ENCODE measurements at places on chromosomes 5 and 9. TPM values are rescaled to one million over a fixed set of nuclear protein-coding genes. Genes with fewer than 3 reads are reported as not detected.

DNA sequence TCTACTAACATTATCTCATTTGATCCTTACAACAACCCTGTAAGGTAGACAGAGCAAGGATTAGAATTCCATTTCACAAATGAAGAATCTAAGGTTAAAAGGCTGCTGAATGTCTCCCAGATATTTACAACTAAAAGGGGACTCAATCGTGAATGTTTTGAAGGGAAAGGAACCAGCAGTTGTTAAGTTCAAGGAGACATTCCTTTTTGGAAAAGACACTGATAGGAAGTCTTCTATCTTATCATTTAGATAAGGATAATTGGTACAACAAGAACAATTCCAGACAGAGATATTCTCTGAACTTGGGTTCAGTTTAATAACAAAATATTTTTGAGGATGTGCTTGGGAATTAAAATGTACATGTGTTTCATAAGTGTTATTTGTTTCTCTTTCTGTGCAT lies 37.5 kb upstream of the CER1 start:
- no peak for DNase-seq

- DNase-seq: no peak
These were observed 269.7 kb downstream of the RAB3C start for GRCh38 chr5:58852566-58852965.

SEMA4D gene
- total RNA-seq: 39.3 TPM

PCDHAC2 gene
- 3.9 TPM for total RNA-seq

DNA sequence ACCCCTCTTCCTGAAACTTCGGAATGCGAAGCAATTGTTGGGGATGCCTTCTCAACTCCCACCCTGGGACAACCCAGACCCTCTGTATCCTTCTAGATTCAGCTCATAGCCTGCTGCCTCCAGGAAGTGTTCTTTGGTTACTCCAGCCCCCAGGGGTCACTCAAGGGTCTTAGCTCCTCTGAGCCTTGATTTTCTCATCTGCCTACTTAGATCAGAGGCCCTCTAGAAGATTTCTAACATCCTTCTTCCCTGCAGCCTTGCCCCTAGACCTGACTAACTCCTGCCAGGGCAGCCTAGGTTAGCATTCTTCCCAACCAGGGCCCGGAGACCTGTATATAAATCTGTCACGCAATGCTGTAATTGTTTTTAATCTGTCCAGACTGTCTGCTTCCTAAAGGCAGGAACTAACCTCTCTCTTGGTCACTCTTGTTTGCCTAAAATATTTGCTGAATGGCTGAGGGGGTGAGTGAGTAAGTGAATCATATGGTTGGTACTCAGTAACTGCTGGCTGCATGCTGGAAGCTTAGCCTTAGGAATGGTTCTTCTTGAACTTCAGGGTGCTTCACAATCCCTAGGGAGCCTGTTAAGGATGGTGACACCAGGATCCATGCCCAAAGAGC lies 8.2 kb downstream of the GALNT10 start:
- no peak for DNase-seq

GABRA6 gene
- total RNA-seq: not detected

PCDHA5 gene
- total RNA-seq: 0.25 TPM

- DNase-seq: no peak
These were observed 502 bp downstream of the NSD1 start for GRCh38 chr5:177133853-177134696.

DNA sequence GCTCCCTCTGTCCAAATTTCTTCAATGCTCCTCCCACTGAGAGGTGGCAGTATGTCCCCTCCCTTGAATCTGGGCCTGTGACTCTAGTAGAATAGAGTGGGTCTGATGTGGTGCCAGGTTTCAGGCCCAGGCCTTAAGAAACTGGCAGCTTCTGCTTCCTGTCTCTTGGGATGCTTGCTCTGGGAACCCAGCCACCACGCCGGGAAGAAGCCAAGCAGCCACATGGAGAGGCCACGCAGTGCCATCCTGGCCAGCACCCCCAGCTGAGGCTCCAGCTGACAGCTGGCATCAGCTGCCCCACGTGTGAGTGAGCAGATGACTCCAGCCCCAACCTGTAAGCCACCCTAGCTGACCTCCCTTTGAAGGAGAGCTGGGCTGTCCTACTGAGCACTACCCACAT lies 7.3 kb upstream of the TSPAN17 start:
- no peak for DNase-seq

- DNase-seq: no peak
These were observed 207.6 kb downstream of the CETN3 start for GRCh38 chr5:90201923-90202322.

DNA sequence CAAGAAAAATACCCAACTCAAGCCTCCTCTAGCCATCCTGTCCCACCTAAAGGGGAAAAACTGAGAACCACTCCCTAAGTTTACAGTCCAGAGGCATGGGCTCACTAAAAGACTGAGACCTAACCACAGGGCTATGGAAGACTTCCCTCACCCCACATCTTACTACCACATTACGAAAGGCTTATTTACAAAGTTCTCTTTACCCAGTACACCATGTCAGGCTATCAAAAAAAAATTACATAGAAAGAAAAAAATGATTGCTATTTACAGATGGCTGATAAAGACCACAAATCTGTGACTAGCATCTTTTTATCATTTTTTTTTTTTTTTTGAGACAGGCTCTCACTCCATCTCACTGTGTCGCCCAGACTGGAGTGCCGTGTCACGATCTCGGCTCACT lies 69.7 kb upstream of the TNPO1 start:
- DNase-seq: no peak

LCN9 gene
- not detected for total RNA-seq

DNA sequence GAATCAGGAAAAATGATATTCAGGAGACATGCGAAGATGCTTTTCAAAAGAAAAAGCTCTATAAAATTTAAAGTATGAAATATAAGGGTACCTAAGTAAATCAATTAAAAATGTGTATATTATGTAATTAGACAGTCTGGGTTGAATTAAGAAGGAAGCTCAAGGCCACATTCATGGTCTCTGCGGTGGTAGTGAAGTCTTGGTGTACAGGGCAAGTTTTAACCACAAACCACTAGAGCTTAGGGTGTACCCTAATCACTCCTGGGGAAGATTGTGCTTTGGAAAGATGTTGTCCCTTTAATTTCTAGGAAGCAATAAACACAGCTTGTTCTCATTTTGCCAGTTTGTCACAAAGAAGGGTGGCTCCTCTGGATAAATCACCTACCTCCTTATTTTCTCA lies 287.2 kb upstream of the ZNF608 start:
- DNase-seq: no peak

GPRIN1 gene
- 0.49 TPM for total RNA-seq

DNA sequence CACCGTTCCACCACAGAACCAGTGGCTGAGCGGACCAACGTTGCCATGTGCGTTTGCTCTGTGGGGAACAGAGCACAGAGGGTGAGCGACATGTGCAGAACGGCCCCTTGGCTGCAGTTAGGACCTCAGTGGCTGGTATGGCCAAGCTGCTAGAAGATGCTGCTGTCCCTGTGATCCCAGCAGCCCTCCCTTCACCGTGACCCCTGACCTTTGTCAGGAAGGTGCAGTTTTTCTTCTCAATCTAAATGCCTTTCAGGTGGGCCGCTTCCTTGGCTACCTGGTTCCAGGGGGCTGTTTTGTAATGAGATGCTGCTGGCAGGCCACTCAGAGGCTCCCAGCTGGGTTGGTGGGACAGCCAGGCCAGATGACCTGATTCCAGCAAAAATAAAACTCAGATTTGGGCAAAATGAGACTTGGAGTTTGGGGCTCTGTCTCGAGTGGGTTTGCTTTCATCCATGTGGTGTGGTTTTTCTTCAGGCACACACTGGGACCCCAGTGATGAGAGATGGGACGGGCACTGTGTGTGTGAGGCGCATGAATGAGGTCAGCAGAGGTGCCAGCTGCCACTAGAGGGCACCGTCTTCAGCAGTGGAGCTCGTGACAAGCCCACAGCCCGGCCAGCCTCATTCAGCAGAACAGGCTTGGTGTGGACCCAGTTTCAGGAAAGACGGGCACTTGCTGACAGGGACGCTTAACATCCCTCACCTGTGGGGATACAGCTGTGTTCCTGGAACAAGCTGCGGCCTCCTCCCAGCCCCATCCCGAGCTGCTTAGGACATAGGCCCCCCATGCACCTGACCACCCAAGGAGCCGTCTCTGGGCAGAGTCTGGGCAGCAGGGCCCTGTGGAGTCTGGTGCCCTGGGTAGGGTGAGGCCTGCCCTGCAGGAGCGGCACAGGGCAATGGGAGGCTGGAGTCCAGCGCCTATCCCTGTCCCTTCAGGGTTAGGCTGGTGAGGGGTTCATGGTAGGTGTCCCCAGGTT lies 4.1 kb downstream of the MRPS2 start:
- DNase-seq: no peak

LCN12 gene
- total RNA-seq: not detected

GRCh38 chr9:105330755-105331154 lies 86.3 kb downstream of the SLC44A1 start:
- no peak for DNase-seq

DNA sequence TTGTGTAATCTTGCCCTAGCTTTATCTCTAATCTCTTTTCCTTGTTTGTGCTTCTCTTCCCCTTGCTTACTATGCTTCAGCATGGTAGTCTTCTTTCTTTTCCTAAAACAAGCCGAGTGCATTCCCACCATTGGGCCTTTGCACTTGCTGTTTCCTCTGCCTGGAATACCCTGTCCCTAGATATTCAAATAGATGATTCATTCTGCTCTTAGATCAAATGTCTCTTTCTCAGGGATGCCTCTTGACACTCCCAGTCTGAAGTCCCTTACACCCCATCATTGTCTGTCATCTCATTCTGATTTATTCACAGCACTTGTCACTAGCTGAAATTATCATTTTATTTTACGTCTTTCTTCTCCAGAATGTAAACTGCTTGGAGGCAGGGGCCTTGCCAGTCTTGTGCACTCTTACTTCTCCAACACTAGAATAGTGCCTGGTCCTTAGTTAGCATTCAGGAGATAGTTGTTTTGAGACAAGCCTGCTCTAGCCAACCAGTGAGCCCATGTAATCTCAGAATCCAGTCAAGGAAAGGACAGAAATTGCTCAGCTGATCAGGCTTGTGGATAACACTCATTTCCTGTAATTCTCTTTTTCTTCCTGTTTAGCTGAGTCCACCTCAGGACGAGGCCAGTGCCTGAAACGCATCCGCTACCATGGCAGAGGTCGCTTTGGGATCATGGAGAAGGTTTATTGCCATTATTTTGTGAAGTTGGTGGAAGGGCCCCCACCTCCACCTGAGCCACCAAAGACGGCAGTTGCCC lies 25.4 kb downstream of the MRPL22 start:
- no peak for DNase-seq

DNA sequence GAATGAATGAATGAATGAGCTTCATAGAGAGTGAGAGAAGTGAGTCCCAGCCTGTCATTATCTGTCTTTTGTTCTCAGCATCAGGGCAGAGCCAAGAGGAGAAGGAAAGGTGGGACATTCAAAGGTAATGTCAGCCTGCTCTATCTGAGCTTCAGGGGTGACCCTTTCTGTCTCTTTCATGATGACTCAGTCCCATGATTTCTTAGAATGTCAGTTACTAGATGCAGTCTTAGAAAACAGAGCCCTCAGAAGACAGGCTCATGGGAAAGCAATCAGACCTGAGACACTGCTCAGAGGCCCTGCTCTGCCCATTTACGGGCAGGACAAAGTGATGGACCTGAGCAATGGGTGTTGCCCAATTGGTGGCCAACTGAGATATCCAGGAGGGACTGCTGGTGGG lies 1.1 kb downstream of the SPATA31D1 start:
- DNase-seq: no peak

ARRDC3 gene
- total RNA-seq: 26.3 TPM

TMEM215 gene
- not detected for total RNA-seq

CDH6 gene
- 5.2 TPM for total RNA-seq

GRCh38 chr9:33620738-33621439 lies 96.8 kb downstream of the ANKRD18B start:
- DNase-seq: no peak

DNA sequence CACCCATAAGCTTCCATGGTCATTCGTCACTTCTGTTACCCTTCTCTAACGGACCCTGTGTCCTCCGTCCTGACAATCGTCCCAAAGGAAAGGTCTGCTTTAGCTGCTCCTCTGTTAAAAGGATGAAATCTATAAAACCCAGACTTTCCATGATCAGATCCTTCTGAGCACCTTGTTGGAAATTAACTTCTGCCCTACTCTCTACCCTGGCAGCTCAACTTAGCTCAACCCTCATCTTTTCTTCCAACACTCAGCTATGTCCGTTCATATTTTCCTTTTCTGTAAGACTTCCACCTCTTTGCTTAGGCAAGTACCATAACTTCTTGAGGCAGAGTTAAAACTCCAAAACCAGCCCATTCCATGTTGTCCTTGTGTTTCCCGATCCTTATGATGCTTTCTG lies 205.4 kb downstream of the SPATA31A6 start:
- DNase-seq: no peak

DNA sequence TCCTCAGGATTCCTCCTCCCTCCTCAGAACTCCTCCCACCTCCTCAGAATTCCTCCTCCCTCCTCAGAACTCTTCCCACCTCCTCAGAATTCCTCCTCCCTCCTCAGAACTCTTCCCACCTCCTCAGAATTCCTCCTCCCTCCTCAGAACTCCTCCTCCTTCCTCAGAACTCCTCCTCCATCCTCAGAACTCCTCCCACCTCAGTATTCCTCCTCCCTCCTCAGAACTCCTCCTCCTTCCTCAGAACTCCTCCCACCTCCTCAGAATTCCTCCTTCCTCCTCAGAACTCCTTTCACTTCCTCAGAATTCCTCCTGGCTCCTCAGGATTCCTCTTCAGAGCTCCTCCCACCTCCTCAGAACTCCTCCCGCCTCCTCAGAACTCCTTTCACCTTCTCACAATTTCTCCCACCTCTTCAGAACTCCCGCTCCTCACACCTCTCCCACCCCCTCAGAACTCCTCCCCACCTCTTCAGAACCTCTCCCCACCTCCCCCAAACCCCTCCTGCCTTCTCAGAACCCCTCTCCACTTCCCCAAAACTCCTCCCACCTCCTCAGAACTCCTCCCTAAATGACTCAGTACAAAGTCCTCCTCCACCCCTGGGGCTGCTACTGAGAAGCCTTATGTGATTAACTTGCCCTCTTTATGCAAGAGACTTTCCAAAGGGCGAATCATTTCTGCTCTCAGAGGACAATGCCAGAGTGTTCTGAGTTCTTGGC lies 23.2 kb downstream of the SLC46A2 start:
- DNase-seq: no peak

DNA sequence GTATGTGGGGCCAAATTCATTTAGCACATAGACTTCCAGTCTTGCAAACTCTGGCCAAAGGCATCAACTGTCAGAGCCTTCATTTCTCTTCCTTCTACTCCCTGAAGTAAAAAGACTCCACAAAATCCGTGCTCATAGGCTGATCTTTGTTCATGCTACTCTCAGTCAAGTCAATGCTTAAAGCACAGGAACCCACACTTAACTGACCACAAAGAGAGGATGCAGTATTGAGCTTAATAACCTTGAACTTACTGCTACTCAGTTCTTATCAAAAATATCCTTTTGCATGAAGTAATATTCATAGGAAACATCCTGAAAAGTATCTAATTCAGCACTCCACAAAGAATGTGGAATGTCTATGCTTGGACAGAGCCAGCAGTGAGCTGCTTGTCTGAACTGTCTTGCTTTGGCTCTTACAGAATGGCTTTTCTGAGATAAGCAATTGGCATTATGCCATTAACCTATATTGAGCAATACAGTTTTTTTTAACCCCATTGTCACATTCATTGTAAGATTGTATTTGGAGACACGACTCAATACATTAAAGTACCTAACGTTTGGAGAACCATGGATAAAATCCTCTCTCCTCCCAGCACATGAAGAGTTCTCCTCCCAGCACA lies 21.7 kb downstream of the LPAR1 start:
- DNase-seq: no peak

Data from vagina (tissue), 2 donors.